Astrocyte (in vitro differentiated cells and primary cell): ENCODE measurements at places on chromosomes 1 and 21. TPM values are rescaled to one million over a fixed set of nuclear protein-coding genes. Genes with fewer than 3 reads are reported as not detected.

DNA sequence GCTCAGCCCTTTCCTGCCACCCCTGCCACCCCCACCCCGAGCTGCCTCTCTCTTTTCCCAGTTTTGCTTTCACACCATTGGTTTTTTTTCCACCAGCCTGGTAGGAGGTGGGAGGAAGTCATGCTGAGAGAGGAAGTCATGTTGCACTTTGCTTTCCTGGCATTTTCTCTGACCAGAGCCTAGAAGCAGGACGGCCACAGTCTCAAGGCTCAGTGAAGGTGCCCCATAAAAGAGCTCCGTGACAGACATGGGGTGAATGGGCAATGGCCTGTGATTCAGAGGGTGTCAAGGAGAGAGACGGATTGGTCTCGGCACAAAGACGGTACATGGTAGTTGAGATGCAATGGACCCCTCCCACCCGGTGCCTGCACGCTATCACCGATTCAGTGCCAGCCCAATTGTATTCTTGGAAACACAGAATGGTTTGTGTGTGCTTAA is 42.1 kb upstream of the DMRTB1 start:
- DNase-seq = no peak

GRCh38 chr21:26555540-26556146 is 17.4 kb downstream of the CYYR1 start:
- no peak for DNase-seq

DNA sequence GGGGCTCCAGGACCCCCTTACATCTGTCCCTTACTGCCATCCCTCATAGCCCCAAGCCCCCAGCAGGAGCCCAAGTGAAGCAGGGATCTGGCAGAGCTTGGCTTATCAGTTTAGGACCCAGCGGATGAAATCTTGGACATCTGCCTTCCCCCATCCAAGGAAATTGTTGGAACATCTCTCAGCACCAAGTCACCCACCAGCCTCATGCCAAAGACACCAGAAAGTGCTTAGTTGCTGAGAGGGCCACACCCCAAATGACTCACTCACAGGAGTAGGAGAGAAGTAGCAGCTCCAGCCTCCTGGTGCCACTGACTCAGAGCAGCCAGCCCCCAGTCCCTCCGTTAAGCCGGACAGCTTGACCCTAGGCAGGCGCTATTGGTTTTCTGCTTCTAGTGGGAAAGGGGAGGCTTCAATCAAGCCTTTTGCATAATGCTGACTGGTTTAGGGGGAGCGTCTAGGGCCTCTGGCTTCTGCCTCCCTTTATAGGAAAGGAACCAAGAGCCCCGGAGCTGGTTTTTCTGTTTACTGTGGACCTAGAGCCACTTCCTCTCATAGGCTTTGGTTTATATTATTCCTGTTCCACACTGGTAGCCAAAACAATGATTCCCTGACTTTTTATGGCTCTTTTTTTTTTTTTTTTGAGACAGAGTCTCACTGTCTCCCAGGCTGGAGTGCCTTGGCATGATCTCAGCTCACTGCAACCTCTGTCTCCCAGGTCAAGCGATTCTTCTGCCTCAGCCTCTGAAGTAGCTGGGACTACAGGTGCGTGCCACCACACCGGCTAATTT is 114.2 kb upstream of the IPO9 start:
- peak; percentile 100 for DNase-seq

GRCh38 chr1:113786069-113786468 is 26.2 kb downstream of the RSBN1 start:
- no peak for DNase-seq

DNA sequence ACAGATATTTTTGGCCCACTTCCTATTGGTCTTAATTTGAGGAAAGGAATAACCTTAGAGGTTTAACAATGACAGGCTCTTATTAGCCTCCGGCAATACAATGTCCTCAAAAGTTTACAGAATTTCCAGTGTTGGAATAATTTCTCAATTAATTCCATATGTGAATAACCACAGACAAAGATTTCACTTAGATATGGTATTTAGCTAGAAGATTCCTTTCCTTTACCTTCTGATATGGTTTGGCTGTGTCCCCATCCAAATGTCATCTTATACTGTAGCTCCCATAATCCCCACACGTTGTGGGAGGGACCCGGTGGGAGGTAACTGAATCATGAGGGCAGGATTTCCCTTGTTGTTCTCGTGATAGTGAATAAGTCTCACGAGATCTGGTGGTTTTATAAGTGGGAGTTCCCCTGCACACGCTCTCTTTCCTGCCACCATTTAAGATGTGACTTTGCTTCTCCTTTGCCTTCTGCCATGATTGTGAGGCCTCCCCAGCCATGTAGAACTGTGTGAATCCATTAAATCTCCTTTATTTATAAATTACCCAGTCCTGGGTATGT is 54.9 kb upstream of the RGS7 start:
- peak; percentile 10 for DNase-seq

DNA sequence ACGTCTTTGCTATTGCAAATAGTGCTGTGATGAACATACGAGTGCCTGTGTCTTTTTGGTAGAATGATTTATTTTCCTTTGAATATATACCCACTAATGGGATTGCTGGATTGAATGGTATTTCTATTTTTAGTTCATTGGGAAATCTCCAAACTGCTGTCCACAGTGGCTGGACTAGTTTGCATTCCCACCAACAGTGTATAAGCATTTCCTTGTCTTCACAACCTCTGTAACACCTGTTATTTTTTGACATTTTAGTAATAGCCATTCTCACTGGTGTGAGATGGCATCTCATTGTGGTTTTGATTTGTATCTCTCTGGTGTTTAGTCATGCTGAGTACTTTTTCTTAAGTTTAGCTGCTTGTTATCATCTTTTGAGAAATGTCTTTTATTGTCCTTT is 215.0 kb downstream of the FMN2 start:
- peak; percentile 87 for DNase-seq

DNA sequence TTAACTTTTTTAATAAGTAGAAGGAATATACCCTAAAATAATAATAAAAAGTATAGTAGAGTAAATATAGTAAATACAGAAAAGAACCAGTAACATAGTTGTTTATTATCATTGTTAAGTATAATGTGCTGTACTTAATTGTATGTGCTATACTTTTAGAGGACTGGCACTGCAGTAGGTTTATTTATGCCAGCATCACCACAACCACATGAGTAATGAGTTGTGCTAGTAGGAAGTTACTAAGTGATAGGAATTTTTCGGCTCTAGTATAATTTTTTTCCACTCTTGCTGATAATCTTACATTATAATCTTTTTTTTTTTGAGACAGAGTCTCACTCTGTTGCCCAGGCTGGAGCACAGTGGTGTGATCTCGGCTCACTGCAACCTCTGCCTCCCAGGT is 71.6 kb downstream of the IVNS1ABP start:
- peak; percentile 25 for DNase-seq

DNA sequence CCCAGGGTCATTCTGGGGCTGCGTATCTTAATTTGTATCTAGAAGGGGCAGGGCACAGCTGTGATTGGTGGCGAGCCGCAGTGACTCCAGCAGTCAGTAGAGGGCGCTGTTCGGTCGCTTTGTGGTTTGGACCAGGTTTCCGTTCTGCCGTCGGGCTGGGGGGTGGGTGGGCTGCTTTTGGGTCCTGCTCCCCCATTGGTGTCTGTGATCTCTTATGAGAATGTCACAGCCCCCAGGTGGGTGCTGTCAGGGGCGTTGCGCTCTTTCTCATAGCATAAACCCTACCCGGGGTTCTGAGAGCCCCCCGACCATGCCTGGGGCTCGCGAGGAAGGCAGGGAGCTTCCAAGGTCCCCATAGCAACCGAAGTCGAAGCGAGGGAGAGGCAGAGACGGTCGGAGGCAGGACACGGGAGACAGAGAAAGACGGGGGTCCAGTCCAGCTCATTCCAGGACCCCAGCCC is 5.4 kb downstream of the TFF3 start:
- DNase-seq = no peak

The CA14 gene
- 1.2 TPM in 2 replicates for total RNA-seq

The GFI1 gene
- 0.48 and 0.89 TPM in 2 replicates for total RNA-seq

The SPRR1B gene
- 0.39 and 0.50 TPM in 2 replicates for total RNA-seq
